Myocyte (in vitro differentiated cells): ENCODE measurements at places on chromosomes 1 and 21. TPM values are rescaled to one million over a fixed set of nuclear protein-coding genes. Genes with fewer than 3 reads are reported as not detected.
A peak's percentile ranks its signal among the peaks of the same experiment; 100 is the strongest.

TBX15 gene
- 44.7 and 48.4 TPM in 2 replicates for total RNA-seq

DNA sequence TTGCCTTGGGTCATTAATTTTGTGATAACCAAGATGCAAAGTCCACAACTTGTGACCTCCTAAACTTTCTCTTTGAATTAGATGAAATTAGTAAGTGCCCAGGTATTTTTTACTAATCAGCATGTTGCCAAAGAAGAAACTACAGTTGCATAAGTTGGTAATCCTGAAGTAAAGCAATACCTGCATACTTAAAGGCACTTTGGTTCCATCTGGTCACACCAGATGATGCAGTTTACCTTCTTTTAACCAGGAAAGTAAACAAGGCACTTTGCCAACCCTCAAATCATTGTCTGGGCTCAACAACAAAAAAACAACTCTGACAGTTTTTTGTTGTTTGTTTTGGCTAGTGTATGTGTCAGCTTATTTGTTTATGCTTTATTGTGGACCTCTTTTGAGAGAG is 55.5 kb upstream of the DYNLT5 start:
- no peak for DNase-seq

GRCh38 chr1:23452011-23452411 is 27.5 kb upstream of the TCEA3 start:
- DNase-seq: peak; percentile 85

GRCh38 chr21:41425954-41426675 is at the start of gene MX1:
Gene MX1, plus strand, starts transcription at chr21:41426239. Its CDS starts 5,832 bp downstream, at chr21:41432071.
- DNase-seq: peak; percentile 8

- no peak for DNase-seq
Measured at GRCh38 chr1:207495801-207496792, at the start of gene CR1. Gene CR1, plus strand, starts transcription at chr1:207496157. Its CDS starts 111 bp downstream, at chr1:207496268.

- DNase-seq: no peak
Measured at GRCh38 chr1:54296666-54297065, 96.7 kb downstream of the MRPL37 start.

LRRN2 gene
- total RNA-seq: 0.13 TPM in 1 of 2 replicates, not detected in the other

DNA sequence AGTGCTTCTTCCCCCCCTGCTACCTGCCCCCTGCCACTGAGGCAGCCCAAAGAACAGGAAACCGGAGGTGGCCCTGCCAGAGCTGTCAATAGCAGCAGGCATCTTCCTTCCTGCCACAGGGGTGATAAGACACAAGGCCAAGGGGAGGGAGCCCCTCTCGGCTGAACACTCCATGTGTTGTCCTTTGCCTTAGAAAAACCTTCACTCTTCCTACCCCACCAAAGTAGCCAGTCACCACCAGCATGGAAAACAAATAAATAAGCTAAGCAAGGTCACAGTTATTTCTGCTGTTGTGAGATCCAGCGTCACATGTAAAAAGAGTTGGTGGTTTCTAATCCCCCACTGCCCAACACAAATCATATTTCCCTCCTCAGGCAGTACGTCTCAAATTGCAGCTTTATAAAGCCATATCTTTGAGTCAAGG is 104.8 kb upstream of the DPT start:
- DNase-seq: no peak

MPL gene
- 0.08 TPM in 1 of 2 replicates, not detected in the other for total RNA-seq

GRCh38 chr1:77245830-77246229 is 26.6 kb upstream of the PIGK start:
- no peak for DNase-seq

DNA sequence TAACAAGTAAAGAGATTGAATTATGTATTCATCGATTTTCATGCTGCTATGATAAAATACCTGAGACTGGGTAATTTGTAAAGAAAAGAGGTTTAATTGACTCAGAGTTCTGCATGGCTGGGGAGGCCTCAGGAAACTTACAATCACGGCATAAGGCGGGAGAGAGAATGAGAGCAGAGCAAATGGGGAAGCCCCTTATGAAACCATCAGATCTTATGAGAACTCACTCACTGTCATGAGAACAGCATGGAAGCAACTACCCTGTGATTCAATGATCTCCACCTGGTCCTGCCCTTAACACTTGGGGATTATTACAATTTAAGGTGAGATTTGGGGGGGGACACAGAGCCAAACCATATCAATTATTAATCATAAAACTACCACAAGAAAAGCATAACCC is 3.3 kb upstream of the GBP3 start:
- no peak for DNase-seq

DNA sequence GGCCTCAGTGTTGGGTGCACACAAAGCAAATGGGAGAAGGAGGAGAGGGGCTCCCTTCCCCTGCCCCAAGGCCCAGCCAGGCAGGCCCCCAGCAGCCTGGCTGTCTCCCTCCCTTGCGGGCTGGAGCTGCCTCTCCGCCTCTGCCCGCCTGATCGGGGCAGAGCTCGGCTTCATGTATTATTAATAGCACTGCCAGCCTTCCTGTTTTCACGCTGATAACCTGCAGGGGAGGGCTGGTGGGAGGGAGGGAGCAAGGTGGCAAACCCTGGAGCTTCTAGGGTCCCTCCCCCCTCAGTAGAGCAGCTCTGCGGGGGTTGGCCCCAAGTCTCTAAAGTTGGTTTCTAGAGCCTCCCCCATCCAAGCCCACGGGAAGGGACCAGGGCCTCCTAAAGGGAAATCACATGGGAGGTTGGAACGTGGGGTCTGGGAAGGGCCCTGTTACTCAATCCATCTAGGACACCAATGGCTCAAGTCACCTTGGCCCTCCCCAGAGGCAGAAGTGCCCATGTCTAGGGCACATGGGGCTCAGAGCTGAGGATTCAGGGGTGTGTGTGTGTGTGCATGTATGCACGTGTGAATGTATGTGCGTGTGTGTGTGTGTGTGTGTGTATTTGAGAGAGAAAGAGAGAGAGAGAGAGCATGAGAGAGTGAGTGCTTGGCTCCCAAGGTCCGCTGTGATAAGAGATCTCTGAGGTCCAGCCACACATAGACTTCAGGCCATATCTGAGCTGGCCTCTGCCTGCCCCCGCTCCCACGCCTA is 21.8 kb upstream of the POU3F1 start:
- no peak for DNase-seq

GRCh38 chr21:34762786-34763185 is 94.0 kb downstream of the CLIC6 start:
- DNase-seq: peak; percentile 93

- no peak for DNase-seq
Measured at GRCh38 chr1:183034682-183035081, 11.5 kb downstream of the LAMC1 start.

- DNase-seq: no peak
Measured at GRCh38 chr1:231985296-231986023, 358.9 kb downstream of the DISC1 start.

- peak; percentile 72 for DNase-seq
Measured at GRCh38 chr21:34630536-34631143, 15.7 kb upstream of the RCAN1 start.

GRCh38 chr1:16617114-16617631 is 3.8 kb upstream of the NBPF1 start:
- DNase-seq: no peak

DNA sequence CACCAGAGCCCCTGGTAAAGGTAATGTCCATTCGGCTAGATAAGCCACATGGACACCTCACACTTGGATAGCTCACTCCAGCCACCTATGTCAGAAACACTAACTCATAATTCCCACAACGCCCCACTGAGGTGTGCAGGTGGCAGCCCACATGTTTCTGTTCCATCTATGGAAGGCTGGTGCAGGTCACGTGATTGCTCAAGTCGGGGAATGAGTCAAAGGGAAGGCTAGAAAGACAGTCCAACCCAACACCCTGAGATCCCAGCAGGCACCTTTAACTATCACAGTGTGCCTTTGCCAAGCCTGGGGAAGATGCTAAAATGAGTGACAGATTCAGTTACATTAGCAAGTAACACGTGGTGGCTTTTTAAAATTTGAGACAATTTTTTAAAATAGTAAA is 45.3 kb upstream of the KCNE1 start:
- no peak for DNase-seq

- DNase-seq: no peak
Measured at GRCh38 chr1:239392271-239392670, 5.9 kb downstream of the CHRM3 start.

- no peak for DNase-seq
Measured at GRCh38 chr21:22393324-22393723, 1395.1 kb downstream of the NCAM2 start.

DNA sequence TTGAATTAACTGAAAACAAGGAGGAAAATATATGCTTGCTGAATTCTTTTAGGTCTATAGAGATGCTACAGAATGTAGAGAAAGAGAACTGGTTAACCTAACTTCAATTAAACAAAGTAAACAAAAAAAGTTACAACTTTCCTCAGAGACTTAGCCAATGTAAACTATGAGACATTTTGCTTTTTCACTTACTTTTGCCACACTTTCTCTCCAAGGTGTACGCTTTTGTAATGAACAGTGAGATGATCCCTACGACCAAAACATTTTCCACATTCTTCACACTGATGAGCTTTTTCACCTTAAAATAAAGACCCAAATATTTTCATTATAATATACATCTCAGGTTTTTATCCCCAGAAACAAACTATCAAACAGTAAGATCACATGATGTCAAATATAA is 28.3 kb upstream of the ASPM start:
- no peak for DNase-seq

- DNase-seq: no peak
Measured at GRCh38 chr1:232944347-232944746, 6.1 kb upstream of the NTPCR start.

- DNase-seq: no peak
Measured at GRCh38 chr1:87007323-87007722, 92.9 kb downstream of the HS2ST1 start.

GRCh38 chr1:30847358-30847972 is 61.1 kb downstream of the SDC3 start:
- no peak for DNase-seq

- DNase-seq: no peak
Measured at GRCh38 chr1:51301844-51302162, 28.6 kb downstream of the TTC39A start.
